ENCODE measurements at places on chromosomes 5 and 9.

DNA sequence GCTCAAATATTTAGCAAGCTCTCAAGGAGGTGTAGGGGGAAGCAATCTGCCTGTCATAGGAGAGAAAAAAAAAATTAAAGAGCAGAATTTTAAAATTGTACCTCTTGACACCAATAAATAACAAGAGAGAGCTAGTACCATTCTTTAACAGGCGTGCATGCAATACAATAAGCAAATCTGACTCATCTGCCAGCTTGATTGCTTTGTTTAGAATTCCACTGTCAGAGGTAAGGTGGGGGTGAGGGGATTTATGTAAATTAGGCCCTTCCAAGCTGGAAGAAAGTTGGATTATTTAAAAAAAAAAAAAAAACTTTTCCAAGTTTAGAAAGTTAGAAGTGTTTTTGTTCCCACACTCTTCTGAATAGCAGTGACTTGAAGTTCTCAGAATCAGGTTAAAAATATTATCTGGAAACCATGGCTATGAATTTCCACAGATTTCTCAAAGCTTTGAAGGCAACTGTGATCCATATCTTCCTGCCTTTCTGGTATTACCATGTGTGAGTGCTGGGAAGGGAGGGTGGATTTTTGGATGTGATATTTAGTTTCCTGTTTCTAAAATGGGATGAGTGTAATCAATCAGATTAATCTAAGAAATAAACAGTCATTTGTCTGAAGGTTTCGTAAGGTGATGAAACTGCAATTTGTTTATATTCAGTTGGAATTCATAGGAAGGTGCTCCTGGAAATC lies 477.5 kb downstream of the TLE4 start:
- DNase-seq = no peak

- no peak for DNase-seq
Measured at GRCh38 chr5:16736158-16736995, 119.6 kb upstream of the RETREG1 start.

- DNase-seq = no peak
Measured at GRCh38 chr5:1974081-1974480, 91.4 kb upstream of the IRX4 start.

GRCh38 chr9:125631391-125632085 lies 75.5 kb downstream of the MAPKAP1 start:
- peak; percentile 44 for DNase-seq

GRCh38 chr9:79210541-79211243 lies 361.1 kb upstream of the TLE4 start:
- DNase-seq = no peak

DNA sequence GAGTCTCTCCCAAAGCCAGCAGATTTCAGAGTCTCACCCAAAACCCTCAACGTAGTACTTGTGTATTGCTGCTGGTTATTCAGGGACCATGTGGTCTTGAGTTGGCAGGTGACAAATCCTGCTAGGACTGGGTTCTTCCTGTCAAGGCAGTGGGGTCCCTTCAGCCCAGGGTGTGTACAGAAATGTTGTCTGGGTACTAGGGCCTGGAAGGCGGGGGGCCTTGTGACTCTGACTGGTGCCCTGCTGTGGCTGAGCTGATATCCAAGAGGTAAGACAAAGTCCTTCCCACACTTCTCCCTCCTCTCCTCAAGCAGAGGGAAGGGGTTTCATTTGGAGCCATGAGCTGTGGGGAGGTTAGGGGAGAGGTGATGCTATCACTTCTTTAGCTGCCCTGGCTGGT lies 58.8 kb downstream of the GABRA6 start:
- no peak for DNase-seq

GRCh38 chr5:102638912-102639652 lies 116.0 kb upstream of the PAM start:
- DNase-seq = no peak

DNA sequence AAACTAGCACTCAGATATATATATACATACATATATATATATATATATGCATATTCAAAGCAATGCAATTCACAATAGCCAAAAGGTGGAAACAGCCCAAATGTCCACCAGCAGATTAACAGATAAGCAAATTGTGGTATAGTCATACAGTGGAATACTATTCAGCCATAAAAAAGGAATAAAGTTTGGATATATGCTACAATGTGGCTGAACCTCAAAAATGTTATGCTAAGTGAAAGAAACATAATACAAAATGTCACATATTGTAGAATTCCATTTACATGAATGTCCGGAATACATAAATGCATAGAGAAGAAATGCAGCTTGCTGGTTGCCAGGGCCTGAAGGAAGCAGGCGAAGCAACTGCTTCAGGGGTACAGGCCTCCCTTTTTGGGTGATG lies 143.4 kb downstream of the ATPSCKMT start:
- DNase-seq = no peak

GRCh38 chr9:133058071-133058470 lies 3.7 kb upstream of the CEL start:
- no peak for DNase-seq

- no peak for DNase-seq
Measured at GRCh38 chr5:16754601-16755000, 137.8 kb upstream of the RETREG1 start.

DNA sequence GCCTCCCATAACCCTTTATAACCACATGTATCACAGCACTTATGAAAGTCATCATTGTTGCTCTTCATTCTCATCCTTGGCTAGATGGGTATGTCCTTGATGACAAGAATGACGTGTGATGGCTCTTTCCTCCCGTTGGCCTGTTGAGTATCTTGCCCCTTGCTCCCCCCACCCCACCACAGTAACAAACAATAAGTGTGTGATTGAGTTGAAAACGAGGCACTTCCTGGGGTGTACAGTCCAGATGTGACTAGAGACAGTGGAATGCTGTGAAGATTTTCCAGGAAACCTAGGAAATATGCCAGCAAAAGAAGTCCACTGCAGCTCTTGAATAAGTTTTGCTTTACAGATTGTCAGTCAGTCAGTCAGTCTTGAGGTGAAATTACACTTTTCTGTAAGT lies 262.5 kb downstream of the ELAVL2 start:
- no peak for DNase-seq

GRCh38 chr5:138706655-138707480 lies 46.4 kb upstream of the CTNNA1 start:
- no peak for DNase-seq

GRCh38 chr5:141941779-141942178 lies 16.2 kb downstream of the PCDH12 start:
- DNase-seq = no peak

GRCh38 chr5:136061630-136062365 lies 33.0 kb downstream of the TGFBI start:
- DNase-seq = no peak

- no peak for DNase-seq
Measured at GRCh38 chr9:125993466-125993865, 246.3 kb downstream of the PBX3 start.
